H9 (cell line): ENCODE measurements at places on chromosomes 1 and 21. TPM values are rescaled to one million over a fixed set of nuclear protein-coding genes. Genes with fewer than 3 reads are reported as not detected.

Gene LRRC39
- total RNA-seq: 0.20 and 0.37 TPM in 2 replicates

DNA sequence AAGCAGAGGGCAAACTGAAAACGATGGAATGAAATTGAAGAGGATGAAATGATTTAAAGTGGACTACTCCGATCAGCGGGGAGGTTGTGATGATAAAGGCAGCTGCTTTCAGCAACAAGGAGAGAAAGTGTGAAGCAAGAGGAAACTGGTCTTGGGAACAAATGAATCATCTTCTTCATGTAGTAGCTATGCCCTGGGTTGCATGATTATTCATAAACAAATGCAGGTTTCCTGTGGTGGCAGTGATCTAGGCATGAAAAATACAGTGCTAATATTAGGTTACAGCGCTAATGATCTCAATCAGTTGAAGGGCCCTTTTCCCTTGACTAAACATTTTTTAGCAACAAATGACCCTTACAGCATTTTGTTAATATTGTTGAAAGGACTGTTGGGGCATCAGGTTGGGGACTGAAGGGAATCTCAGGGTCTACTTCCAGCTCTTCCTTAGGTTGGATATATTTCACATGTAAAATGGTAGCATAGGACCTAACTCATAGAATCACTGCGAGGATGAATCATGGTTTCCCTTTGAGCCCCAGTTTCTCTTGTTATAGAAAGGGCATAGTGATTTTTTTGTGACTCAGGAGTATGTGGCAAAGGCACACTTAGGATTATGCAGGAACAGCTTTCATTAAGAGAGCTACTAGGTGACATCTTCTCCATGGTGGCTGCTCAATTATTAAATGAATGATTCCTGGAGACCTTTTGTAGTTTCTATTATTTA lies 1.9 kb upstream of the ZFYVE9 start:
- no peak overlapping the region for H3K4me3 ChIP-seq
- H3K27ac ChIP-seq: no peak overlapping the region
- H3K36me3 ChIP-seq: no peaks in the 10 kb centered on the region
- H3K27me3 ChIP-seq: no peaks in the 10 kb centered on the region; the same call in 1 of the 2 replicates

Gene DYRK3
- total RNA-seq: 4.0 and 4.7 TPM in 2 replicates

Gene SLC1A7
- not detected in 2 replicates for total RNA-seq

GRCh38 chr1:247096544-247096943 lies 7.6 kb downstream of the ZNF669 start:
- no peaks in the 10 kb centered on the region for H3K4me1 ChIP-seq

Gene YIPF1
- total RNA-seq: 29.1 and 33.1 TPM in 2 replicates

GRCh38 chr1:205519541-205520131 lies 15.2 kb downstream of the CDK18 start:
- peak overlapping the region; percentile 45; the same call in 2 of the 3 replicates for H3K4me3 ChIP-seq
- DNase-seq: peak; percentile 69
- peaks cover 10% of the 10 kb centered on the region; the same call in 1 of the 2 replicates for H3K4me1 ChIP-seq
- H3K27ac ChIP-seq: no peak overlapping the region
- H3K27me3 ChIP-seq: no peaks in the 10 kb centered on the region
- H3K36me3 ChIP-seq: peaks cover 11% of the 10 kb centered on the region

Gene RABGGTB
- 151 and 162 TPM in 2 replicates for total RNA-seq

GRCh38 chr1:6016191-6016865 lies 24.1 kb upstream of the NPHP4 start:
- H3K27me3 ChIP-seq: no peaks in the 10 kb centered on the region
- no peaks in the 10 kb centered on the region for H3K4me1 ChIP-seq
- H3K27ac ChIP-seq: no peak overlapping the region

- H3K4me1 ChIP-seq: no peaks in the 10 kb centered on the region
- H3K4me3 ChIP-seq: peak overlapping the region; percentile 39
- peaks cover 19% of the 10 kb centered on the region; the same call in 1 of the 2 replicates for H3K27me3 ChIP-seq
- H3K36me3 ChIP-seq: no peaks in the 10 kb centered on the region
- no peak for DNase-seq
Observed at GRCh38 chr1:47592296-47593012, 154.6 kb downstream of the FOXD2 start.

- no peaks in the 10 kb centered on the region for H3K36me3 ChIP-seq
- H3K27ac ChIP-seq: no peak overlapping the region
- H3K4me3 ChIP-seq: no peak overlapping the region
- H3K27me3 ChIP-seq: no peaks in the 10 kb centered on the region
- no peak for DNase-seq
Observed at GRCh38 chr1:25575191-25575590, 31.8 kb downstream of the LDLRAP1 start.

DNA sequence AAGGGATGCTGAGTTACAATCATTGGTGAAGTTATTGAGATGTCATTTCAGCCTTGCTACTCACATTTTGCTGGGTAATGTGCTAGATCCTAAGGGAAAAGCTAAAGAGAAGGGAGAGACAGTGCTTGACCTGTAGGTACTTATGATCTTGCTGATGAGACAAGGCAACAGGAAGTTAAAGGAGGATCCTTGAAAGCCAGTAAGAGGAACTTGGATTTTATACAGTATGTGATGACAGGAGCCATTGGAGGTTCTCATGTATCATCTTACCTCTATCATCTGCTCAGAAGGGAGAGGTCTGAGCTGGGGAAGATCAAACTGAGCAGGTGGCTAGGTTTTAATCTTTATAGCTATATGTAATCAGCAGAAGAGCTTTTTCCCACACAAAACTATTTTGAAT lies 6.3 kb downstream of the APOBEC4 start:
- H3K27ac ChIP-seq: no peak overlapping the region
- H3K4me1 ChIP-seq: no peaks in the 10 kb centered on the region
- no peaks in the 10 kb centered on the region for H3K36me3 ChIP-seq
- H3K4me3 ChIP-seq: no peak overlapping the region
- no peak for DNase-seq
- H3K27me3 ChIP-seq: no peaks in the 10 kb centered on the region

- no peak overlapping the region for H3K4me3 ChIP-seq
- DNase-seq: no peak
- no peaks in the 10 kb centered on the region for H3K27me3 ChIP-seq
Observed at GRCh38 chr1:112061901-112062320, 72.4 kb upstream of the KCND3 start.

- H3K4me3 ChIP-seq: no peak overlapping the region
- no peak for DNase-seq
- H3K27ac ChIP-seq: no peak overlapping the region
- H3K4me1 ChIP-seq: no peaks in the 10 kb centered on the region
Observed at GRCh38 chr1:2926447-2927055, 94.7 kb upstream of the ACTRT2 start.

Gene VSIG8
- not detected in 2 replicates for total RNA-seq

- H3K27ac ChIP-seq: no peak overlapping the region
- no peak for DNase-seq
- H3K4me3 ChIP-seq: no peak overlapping the region
- no peaks in the 10 kb centered on the region for H3K27me3 ChIP-seq
- no peaks in the 10 kb centered on the region for H3K4me1 ChIP-seq
Observed at GRCh38 chr21:24367936-24368335, 1239.3 kb downstream of the MRPL39 start.

Gene VWA5B1
- total RNA-seq: 0.18 TPM in 1 of 2 replicates, not detected in the other

DNA sequence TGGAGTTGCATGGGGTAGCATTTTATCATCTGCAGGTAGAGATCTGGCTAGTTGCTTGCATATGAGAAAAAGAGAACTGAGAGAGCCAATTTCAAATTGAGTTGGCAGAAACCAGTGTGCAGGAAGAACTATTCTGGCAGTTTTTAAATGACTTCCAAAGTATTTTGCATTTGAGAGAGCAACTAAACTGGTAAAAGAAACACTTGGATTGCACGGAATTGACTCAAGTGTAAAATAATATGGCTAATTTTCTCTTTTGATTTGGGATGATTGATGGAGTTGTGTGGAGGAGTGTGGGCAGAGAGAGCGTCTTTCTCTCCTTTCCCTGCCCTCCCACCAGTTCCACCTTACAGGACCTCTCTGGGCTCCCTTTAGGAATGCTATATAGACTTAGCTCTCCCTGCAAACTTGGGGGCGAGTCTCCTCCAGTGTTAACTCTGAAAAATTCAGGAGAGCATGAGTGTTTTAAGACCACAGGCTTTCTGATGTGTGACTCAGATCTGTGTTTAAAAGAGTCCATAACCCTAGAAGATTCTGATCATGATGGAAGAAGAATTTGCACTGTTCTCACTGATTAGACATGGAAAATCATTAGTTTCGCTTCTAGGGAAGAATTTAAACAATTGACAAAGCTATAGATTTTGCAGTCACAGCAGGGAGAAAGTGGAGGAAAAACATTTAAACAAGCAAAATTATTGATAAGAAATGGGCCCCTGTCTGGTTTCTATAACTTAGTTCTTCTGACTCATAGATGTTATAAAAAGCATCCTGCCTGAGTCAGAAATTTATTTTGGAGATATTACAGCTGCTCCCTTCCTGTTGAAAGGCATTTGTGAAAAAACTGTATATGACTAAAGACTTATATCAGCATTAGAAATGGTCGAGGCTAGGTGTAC lies 24.9 kb upstream of the CTBS start:
- no peaks in the 10 kb centered on the region for H3K4me1 ChIP-seq
- H3K4me3 ChIP-seq: no peak overlapping the region
- H3K27ac ChIP-seq: no peak overlapping the region
- no peak for DNase-seq

GRCh38 chr1:222889440-222889839 lies 74.6 kb downstream of the DISP1 start:
- no peak for DNase-seq
- no peak overlapping the region for H3K27ac ChIP-seq
- H3K36me3 ChIP-seq: peaks cover 9% of the 10 kb centered on the region
- H3K4me3 ChIP-seq: no peak overlapping the region
- H3K27me3 ChIP-seq: no peaks in the 10 kb centered on the region
- H3K4me1 ChIP-seq: no peaks in the 10 kb centered on the region

Gene SLC5A3
- 11.4 and 12.3 TPM in 2 replicates for total RNA-seq

DNA sequence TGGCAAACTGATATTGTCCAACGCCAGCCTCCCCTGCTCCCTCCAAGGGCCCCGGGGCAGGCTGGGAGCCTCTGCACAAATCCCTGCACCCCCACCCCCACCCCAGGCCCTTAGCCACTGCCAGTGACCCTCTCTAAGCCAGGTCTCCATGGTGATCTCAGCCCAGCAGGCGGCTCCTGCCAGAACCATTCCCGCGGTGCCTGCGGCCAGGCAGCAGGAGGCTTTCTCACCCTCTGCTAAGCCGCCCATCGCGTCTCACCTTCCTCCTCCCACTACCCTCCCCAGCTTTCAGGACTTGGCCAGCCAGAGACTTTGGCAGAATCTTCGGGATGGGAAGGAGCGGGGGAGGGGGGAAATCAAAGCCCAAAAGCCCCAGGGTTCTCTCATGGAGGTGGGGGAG lies 46.8 kb upstream of the WASF2 start:
- H3K27me3 ChIP-seq: no peaks in the 10 kb centered on the region
- peaks cover 8% of the 10 kb centered on the region; the same call in 1 of the 2 replicates for H3K4me1 ChIP-seq

Gene TSPAN1
- total RNA-seq: not detected in 2 replicates

Gene ALDH9A1
- total RNA-seq: 55.0 and 56.6 TPM in 2 replicates

Gene SPRR4
- total RNA-seq: not detected in 2 replicates
